Central memory CD8-positive, alpha-beta T cell (primary cell): ENCODE measurements at places on chromosomes 2 and 18.

GRCh38 chr2:60159519-60159918 lies 393.9 kb downstream of the BCL11A start:
- DNase-seq = no peak

- no peak for DNase-seq
Observed at GRCh38 chr2:98452396-98453027, 7.9 kb downstream of the INPP4A start.

- DNase-seq = no peak
Observed at GRCh38 chr2:73022024-73022568, 49.4 kb downstream of the SFXN5 start.

DNA sequence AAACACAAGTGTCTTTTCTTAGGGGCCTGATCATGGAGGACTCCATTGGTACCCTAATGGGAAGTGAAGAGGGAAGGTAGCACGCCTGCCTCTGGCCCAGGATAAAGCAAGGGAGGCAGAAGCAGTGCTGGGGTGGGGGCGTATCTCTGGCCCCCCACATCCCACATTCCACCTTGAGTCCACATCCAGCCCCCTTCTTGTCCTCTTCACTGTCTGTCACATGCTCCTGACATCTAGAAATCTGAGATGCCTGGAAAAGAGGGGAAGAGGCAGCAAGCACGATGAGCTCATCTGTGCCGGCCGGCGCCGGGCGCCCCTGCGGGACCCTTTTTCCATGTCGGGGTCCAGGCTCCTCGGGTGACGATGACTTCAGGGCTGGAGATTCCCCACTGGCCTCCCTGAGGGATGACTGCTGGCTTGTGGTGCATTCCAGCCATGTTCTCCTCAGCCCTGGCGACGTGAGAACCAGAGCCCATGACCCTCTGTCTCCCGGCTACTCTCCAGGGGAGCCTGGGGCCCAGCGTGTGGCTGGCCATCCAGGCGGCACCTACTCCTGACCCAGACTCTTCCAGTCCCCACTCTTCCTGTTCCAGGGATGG lies 277.5 kb downstream of the DYSF start:
- no peak for DNase-seq

DNA sequence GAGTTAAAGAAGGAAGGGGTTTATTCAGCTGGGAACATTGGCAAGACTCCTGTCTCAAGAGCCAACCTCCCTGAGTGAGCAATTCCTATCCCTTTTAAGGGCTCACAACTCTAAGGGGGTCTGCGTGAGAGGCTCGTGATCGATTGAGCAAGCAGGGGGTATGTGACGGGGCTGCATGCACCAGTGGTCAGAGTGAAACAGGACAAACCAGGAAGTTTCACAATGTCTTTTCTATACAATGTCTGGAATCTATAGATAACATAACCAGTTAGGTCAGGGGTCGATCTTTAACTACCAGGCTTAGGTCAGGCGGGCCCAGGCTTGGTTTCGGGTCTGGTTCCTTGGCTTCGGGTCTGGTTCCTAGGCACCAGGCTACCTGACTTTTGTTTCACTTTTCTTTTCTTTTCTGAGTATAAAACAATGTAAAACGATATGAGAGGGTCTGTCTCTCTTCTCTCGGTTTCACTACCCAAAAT lies 30.1 kb upstream of the LIPG start:
- DNase-seq = no peak

DNA sequence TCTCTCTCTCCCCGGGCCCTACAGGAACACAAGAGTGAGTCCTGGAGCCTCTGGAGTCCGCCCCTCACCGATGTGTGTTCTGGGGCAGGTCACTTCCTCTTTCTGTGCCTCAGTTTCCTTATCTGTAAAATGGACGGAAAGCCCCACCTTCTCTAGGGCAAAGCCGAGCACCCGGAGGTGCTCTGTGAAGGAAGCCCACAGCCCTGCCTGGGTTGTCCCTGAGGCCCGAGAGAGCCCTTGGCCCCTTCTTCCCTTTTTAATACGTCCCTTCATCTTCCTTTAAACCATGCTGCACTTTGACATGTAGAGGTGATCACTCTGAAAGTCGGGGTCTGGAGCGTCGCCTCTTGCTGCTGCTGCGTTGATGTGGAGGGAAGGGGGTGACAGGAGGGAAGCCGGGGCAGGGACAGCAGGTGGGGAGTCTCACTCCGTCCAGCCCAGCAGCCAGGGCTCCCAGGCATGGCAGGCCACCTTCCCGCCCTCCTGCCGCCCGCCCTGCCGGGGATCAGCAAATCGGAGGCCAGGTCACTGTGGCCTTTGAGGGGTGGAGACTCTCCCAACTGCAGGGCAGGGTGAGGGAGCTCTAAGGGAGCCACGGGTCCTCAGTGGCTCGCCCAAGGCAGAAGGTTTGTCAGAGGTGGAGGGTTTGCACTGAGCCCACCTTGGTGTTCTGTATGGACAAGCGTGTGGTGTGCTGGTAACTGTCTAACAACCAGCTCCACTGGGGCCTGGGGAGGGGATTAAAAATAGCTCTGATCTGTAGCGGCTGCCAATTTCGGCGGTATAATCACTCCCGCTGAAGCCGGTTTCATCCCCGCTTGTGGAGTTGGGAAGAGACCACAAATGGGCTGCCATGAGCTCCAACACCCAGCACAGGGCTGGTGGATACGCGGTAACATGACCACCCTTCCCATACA lies 135.9 kb upstream of the ID2 start:
- DNase-seq = no peak

GRCh38 chr2:221197225-221197856 lies 374.8 kb downstream of the EPHA4 start:
- DNase-seq = no peak

- no peak for DNase-seq
Observed at GRCh38 chr2:230961091-230961491, 34.8 kb upstream of the SPATA3 start.

GRCh38 chr18:50630895-50631294 lies 71.0 kb downstream of the MAPK4 start:
- no peak for DNase-seq

DNA sequence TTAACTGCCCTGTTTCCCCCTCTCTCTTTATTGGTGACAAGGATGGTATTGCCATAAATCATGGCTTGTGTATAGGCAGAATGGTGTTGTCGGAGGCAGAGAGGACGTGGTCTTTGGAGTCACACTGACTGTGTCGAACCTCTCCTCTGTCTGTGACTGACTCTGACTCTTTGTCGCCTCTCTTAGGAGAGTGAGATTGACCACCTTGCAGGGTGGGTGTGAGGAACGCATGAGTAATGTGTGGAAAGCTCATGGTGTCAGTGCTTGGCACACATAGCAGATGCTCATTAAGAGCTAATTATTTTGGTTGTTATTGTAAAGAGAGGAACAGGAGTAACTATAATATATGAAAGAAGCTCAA lies 145.6 kb downstream of the TTC27 start:
- no peak for DNase-seq

DNA sequence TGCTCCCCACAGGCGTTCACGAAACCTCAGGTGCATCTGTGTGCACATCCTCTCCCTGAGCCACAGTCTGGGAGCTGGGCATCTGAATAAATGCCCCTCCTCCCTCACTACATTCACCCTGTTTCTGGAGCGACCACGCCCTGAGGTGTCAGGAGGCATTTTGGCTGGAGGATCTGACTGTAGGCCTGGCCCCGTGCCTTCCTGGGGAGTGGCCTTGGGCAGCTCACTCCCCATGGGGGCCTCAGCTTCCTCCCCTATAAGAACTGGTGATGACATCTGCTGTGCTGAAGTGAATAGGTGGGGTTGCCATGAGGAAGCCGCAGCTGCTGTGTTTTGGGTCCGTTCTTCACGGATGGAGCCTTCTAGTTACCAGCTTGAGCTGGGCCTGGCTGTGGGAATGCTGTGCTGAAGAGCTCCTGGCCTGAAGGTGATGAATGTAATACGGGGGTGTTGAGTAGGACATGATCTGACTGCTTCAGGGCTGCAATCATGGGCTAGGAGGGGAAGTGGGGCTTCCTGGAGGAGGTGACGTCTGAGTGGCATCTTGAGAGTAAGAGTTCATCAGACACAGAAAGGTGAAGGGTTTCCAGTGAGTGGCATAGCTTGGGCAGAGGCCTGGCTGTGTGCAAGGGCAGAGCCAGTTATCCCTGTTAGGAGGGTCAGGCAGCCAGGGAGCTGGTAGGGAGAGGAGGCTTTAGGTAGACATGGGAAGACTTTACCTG lies 58.2 kb downstream of the GLI2 start:
- no peak for DNase-seq

GRCh38 chr18:59706499-59706898 lies 9.3 kb upstream of the CCBE1 start:
- DNase-seq = no peak

- no peak for DNase-seq
Observed at GRCh38 chr18:32081881-32082280, 9.8 kb upstream of the RNF138 start.

DNA sequence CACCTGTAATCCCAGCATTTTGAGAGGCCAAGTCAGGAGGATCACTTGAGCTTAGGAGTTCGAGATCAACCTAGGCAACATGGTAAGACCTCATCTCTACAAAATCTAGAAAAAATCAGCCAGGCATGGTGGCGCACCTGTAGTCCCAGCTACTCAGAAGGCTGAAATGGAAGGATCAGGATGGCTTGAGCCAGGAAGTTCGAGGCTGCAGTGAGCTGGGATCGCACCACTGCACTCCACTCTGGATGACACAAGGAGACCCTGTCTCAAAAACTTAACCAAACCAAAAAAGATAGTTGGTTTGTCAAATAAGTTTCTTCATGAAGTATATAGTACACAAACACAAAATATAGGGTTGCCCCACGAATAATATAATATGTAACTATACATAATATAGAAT lies 197.6 kb downstream of the DPP4 start:
- DNase-seq = no peak

DNA sequence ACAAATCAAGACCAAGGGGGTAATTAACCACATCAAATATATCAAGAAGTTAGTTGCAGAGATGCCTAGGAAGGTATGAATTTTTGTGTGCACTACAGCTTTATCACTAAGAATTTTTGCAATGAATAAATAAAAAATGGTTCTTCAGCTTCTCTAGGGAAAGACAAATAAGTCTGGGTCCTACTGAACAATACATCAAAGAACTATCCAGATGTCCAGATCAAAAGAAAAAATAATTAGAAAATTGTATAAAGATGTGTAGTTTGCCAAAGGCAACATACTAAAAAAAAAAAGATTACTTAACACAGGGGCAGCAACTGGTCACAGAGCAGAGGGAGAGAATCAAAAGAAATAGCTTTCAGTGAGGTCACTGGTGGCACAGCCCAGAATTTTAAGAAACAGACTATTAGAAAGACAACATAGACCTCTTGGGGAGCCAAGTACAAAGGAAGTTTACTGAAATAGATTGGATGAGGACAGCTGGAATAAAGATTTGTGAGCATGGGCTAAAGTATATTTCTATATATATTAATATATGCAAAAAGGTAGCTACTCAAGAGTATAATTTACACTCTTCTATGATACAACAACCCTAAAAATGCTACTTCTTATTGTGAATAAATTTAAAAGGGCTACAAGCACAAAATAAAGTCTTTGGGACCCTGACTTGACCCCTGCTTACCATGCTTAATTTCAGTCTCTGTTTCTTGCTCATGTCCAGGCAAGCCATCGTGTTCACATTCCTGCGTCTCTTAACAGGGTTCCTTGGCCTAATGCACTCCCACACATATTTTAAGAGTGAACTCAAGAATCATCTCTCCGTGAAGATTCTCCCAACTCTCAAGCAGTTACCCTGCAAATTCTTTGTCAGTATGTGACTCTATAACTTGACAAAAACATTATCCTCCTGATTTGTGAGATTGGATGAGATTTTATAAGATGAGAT lies 99.0 kb upstream of the GRB14 start:
- no peak for DNase-seq

GRCh38 chr18:2970772-2971659 lies 41.9 kb downstream of the LPIN2 start:
- no peak for DNase-seq

DNA sequence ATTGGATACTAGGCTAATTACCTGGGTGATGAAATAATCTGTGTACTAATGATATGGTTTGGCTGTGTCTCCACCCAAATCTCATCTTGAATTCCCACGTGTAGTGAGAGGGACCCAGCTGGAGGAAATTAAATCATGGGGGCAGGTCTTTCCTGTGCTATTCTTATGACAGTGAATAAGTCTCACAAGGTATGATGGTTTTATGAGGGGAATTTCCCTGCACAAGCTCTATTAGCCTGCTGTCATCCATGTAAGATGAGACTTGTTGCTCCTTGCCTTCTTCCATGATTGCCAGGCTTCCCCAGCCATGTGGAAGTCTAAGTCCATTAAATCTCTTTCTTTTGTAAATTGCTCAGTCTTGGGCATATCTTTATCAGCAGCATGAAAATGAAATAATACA lies 394.1 kb upstream of the SYT4 start:
- DNase-seq = no peak

DNA sequence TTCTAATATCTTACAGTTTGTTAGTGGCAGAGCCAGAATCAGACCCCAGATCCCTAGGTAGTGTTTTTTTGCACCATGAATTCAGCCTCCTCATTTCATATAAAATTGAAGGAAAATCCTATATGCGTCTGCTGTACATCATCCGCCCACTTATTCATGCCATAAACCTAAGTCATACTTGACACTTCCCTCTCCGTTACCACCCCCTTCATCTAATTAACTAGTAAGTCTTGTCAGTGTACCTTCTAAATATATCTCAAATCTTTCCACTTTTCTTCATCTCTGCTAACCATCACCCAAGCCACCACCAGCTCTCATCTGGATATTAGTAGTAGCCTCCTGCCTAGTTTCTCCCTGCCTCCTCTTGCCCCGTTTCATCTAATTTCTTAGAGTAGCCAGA lies 248.7 kb upstream of the SIX3 start:
- no peak for DNase-seq

GRCh38 chr18:37975446-37975845 lies 409.8 kb upstream of the CELF4 start:
- DNase-seq = no peak

DNA sequence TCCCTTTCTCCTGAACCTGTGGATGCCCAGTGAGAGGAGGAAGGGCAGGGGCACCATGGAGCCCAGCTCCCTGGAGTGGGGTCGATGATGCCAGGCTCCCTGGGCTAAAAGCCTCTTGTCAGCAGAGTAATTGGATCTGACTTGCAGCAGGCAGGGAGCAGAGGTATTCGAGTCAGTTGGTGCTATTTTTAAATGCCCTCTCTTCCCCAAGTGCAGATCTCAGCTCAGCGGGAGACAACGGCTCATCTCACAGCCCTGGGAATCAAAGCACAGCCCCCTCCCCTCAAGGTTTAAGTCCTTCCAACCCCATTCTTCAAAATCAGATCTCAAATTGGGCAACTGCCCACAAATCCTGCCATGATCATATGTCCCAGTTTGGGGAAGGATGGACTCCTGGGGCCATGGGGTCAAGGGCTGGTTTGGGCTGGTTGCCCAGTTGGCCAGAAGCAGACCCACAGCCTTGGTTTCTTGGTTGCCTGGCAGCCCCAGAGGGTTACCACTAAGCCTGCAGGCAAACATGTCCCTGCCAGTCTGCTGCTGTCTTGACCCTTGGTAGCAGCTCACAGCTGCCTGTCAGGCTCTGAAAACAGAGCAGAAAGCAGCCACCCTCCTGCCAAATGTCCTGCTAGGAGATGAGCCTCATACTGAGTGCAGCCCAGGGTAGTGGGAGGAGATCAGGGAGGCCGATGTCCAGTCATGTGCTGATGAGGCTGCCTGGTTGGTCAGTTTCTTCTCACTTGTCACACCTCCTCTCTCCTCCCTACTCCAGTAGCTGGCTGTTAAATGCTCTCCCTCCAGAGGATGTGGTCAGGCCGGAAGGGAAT lies 244.9 kb downstream of the LOXHD1 start:
- DNase-seq = no peak

- DNase-seq = no peak
Observed at GRCh38 chr18:48929941-48930713, 20.6 kb downstream of the SMAD7 start.
